ENCODE measurements at places on chromosomes 5 and 9.

GRCh38 chr5:661891-662750 is 31.0 kb downstream of the TPPP start:
- no peak for DNase-seq

DNA sequence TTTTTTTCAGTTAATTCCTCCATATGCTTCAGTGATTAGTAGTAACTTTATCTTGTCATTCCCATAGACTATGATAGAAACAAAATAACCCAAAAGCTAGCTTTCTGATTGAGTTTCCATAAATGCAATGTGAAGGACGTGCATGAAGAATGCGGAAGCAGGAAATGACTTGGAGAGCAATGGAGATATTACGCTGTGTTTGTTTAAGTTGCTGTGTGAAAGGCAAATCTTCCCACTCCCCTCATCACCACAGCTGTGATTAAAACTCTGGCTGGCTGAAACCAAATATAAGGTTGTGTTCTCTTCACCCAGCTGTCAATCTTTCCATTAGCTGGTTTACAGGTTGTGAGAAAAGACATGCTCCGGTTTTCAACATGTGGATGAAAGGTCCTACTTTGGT is 83.9 kb downstream of the NR2F1-AS1 start:
- no peak for DNase-seq

- no peak for DNase-seq
These were observed 91.7 kb upstream of the C6 start for GRCh38 chr5:41305056-41305455.

DNA sequence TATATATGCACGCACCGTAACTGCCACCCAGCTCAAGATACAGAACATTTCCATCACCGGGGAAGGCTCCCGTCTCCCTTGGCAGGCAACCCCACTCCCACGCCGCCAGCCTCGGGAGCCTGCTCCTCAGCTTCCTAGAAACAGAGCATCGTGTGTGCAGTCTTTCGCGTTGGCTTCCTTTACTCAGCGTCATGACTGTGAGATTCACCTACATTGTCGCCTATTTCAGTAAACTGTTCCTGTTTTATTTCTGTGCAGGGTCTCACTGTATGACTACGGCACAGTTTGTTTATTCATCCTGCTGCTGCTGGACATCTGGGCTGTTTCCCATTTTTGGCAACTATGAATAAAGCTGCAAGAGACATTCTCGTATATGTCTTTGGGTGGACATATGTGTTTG is 90.7 kb downstream of the STK10 start:
- DNase-seq: no peak

GRCh38 chr5:96220610-96221390 is 212.2 kb downstream of the PCSK1 start:
- DNase-seq: no peak

Measured in NCI-H2107 (cell line).